Neural crest cell (in vitro differentiated cells): ENCODE measurements at places on chromosomes 1 and 21.
A peak's percentile ranks its signal among the peaks of the same experiment; 100 is the strongest.

DNA sequence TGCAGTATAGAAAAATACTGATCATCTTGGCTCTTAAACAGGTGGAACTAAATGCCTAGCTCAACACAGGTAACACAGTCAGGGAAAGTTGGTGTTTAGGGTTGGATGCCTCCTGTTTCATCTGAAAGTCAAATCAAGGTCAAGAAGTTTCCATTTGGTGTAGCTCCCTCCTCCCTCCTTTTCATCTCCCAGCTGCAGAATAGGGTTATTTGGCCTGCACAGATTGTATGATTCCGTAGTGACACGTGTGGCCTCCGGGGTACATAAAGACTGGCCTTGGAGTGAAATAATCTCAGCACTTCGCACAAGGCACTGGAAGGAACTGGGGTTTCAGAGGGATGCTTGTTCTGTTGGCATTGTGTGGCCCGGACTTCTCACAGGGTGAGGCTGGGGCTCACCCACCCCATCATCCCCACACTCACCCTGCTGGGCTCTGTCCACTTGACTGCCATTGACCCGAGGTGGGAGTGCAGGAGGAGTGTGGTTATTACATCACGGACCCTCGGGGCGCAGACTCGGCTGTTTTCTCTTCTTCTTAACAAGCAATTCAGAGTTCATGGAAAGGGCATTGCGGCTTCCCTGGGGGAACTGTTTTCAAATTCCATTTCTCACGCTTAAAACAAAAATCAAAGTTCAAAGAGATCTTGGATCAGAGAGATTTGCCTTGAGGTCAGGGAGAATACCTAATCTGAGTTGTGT lies 18.4 kb downstream of the IGSF5 start:
- DNase-seq: no peak

DNA sequence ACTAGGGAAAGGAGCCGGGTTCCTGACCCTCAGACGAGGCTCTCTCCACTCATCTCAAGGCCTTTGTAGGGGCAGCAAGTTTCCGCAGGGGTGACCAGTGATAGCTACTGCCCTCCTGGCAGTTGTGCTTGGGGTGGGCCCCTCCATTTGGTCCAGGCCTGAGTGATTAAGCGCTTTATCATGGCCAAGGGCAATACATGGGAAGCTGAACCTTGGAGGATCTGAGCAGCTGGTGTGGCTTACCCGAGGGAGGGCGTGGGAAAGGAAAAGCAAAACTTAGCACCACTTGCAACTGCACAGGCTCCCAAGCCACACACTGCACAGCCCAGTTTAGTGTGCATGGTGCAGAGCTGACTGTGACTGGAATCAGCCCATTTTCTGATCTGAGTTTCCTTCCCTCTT lies 47.8 kb downstream of the GADD45A start:
- DNase-seq: no peak

- DNase-seq: no peak
These were observed 392.7 kb downstream of the SMYD3 start for GRCh38 chr1:246114369-246114768.

DNA sequence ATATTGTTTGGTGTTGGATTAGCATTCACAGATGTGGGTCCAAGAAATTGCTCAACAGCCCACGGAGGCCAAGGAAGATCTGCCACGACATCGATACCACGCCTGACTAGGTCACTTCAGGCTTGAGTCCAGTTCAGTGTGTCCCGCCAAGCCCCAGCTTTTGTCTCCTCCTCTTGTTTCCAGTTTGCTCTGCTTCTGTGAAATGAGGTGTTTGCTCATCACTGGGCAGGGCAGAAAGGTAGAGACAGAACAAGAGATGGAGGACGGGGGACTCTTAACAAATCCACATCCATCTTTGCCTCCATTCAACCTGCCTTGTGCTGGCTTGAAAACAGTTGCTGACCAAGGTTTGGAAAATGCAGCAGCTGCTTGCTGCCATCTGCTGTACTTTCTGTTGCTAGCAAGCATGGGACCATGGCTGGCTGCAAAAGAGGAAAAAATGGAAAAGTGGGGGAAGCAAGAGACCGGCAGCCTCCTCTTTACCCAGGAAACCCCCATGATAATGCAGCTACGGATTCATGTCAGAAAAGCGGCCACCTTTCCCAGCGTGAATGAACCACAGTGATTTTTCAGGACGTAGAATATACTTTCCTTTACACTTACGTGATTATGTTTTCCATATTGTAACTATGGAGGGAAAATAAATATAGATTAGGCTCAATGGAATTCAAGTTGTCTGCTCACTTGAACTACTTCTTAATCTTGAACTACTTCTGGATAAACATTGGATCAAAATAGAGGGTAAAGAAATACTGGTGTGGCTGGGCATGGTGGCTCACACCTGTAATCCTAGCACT lies 80.2 kb upstream of the GREM2 start:
- peak; percentile 19 for DNase-seq

DNA sequence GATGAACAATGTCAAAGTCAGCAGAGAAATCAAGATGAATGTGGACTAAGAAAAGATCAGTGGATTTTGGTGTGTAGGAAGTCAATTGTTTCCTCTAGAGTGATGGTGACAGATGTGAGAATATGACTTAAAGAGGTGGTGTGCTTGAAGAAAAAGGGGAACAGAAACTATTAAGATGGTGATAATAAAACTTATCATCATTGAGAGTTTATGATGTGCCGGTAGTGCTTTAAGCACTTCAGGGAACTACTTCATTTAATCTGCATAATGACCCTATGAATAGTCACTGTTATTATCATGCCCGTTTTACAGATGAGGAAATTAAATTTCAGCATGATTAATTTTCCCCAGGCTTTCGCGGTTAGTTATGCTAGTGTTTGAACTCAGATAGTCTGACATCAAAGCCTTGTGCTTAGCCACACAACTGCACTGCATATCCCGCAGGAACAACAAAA lies 246.9 kb upstream of the LRRC7 start:
- no peak for DNase-seq

- no peak for DNase-seq
These were observed 13.0 kb downstream of the INAVA start for GRCh38 chr1:200907611-200908097.

DNA sequence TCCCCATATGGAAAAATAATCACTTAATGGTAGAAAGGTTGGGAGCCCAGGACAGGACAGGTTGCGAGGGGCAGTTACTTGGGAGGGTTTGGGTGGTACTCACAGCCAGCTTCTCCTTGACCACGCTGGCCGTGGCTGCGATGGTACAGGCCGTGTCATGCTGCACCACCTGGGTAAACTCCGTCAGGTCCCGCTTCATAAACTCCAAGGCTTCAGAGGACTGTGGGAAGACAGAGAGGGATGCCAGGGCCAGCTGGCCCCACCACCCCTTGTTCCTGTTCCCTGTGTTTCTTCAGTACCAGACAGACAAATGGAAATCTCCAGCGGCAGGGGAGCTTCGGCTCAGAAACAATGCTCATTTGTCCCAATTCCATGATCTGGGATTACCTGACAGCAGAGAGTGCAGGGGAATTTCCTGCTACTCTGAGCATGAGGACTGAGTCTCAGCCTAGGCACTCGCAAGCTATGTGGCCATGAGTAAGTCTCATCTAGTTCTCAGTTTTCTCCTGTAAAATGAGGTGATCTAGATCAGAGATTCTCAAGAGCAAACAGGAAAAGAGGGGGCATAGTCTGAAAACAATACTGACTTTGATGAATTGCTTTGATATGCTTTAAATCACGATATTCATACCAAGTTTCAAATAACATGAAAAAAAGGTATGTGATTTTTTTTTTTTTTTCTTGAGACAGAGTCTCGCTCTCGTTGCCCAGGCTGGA lies 7.4 kb downstream of the BSDC1 start:
- DNase-seq: no peak

- DNase-seq: no peak
These were observed 141.3 kb downstream of the TNR start for GRCh38 chr1:175602026-175602585.

DNA sequence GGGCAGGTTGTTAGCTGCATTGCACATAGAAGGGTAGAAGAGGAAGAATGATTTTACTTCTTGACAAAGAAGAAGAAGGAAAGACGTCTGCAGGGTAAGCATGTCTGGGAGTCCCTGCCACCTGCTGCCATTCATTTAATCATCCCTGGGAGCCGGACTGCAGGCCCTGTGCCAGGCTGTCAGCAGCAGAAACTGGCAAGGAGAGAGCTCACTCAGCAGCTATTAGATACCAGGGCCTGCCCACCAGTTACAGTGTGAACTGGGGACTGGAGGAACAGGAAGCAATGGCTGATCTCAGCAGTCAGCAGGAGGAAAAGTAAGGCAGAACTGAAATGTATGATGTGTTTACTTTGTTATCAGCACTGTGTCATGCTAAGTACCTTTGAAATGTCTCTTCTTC lies 75.7 kb upstream of the C1orf87 start:
- DNase-seq: no peak

DNA sequence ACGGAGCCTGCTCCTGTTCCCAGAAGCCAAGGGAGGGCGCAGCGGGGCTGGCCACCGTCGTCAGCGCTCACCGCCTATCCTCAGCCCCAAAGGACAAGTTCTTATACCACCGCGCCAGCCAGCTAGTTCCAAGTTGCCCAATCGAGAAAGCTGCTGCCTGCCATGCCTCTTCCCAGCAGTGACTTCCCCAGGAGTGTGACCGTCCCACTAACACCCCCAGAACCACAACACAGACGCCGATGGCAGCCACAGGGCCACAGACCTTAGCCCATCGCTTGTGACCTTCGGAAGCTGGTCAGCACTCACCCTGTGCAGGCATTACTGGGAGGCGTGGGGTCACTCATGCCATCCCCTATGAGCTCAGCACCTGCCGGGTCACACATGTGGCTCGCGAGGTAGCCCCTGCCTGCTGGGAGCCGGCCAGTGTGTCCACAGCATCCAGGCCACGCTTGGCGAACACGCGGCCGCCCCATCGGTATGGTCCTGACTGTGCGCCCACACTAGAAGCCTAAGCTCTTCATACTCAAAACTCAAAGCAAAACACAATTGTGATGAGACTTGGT lies 20.1 kb downstream of the NADK start:
- no peak for DNase-seq

- no peak for DNase-seq
These were observed 23.4 kb downstream of the CELF3 start for GRCh38 chr1:151693057-151693651.

GRCh38 chr1:221878134-221878533 lies 136.2 kb upstream of the DUSP10 start:
- no peak for DNase-seq

GRCh38 chr1:220113136-220113695 lies 19.3 kb downstream of the IARS2 start:
- DNase-seq: no peak

- no peak for DNase-seq
These were observed 22.1 kb upstream of the CITED4 start for GRCh38 chr1:40884055-40884795.

GRCh38 chr1:85297855-85298629 lies 21.6 kb upstream of the BCL10 start:
- DNase-seq: no peak

DNA sequence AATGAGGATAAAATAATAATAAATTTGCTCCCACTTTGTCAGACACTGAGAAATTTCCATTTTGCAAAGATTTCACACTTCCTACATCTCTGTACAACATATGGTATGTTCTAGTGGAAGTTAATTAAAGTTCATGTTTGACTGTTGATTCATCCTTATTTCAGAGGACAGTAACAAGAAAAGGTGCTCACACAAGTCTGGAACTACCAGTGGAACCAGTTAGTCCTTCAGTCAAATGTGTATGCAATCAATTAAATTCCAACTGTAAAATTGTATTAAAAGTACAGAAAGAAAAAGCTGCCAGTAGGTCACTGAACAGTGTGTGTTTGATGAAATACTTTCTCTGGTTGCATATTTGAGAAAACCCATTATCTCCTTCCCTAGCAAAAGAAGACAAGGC lies 496.0 kb upstream of the PKN2 start:
- no peak for DNase-seq

DNA sequence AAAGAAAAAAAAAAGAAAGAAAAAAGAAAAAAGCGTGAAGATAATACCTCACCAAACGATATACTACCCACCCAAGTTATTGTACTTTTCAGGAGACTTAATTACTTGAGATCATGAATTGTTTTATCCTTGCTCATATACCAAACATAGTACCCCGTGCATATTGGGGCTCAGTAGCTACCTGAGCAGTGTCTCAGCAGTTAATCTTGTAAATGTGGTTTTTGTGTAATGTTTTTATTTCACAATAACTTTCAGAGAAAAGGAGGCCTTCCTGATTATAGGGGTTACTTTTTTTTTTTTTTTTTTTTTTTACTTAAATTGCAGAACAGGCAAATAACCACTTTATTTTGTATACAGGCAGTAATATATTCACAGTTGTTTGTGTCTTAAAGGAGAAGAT lies 80.3 kb downstream of the OSBPL9 start:
- DNase-seq: no peak

GRCh38 chr1:47187926-47188250 lies 1.9 kb downstream of the PDZK1IP1 start:
- no peak for DNase-seq

DNA sequence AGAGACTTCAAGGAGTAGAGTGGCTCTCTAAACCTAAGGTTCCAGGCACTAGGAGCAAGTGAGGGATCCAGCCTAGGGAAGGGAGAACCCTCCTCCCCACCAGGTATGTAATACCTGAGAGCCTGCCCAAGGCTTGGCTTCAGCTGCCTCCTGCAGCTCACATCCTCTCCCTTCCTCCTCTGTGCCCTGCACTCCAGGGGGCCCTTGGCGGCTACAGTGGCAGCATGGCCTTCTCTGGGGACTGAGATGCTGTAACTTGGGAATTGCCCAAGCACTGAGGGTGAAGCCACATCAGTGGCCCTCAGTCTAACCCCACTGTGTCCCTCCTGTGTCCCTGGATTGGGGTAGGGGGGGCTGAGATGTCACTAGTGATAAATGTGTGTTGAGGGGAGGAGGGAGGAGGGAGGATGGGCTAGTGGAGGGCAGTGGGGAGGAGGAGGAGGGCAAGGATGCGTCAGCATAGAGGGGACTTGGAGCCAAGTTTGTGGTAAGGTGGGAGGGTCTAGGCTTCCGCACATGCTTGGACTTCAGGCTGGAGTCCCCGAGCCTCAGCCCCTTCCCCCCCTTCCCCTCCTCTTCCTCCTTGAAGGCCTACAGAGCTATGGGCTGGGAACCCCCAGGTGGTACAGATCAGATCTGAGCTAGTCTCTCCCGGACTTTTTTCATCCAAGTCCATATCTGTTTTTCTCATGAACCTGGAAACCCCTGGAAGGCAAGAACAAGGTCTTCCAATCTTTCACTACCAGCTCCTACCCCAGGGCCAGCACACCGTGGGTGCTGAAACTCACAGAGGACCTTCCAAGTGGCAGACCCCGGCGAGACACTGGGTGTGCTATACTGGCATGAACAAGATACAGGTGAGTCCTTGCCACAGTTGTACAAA lies 17.5 kb downstream of the COL9A2 start:
- DNase-seq: no peak

- peak; percentile 88 for DNase-seq
These were observed 37.1 kb downstream of the ARHGEF16 start for GRCh38 chr1:3491291-3492246.

DNA sequence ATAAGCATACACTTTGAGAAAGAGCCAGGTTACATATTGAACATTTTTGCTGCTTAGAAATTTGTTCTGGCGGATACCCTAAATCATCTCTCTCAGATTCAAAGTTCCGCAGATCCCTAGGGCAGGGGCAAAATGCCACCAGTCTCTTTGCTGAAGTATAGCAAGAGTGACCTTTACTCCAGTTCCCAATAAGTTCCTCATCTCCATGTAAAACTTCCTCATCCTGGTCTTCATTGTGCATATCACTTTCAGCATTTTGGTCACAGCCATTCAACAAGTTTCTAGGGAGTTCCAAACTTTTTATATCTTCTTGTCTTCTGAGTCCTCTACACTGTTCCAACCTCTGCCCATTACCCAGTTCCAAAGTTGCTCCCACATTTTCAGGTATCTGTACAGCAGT lies 23.3 kb upstream of the LYPD8 start:
- no peak for DNase-seq
